Stimulated activated CD4-positive, alpha-beta T cell treated with anti-CD3 and anti-CD28 coated beads, Interleukin-12 subunit alpha, Interleukin-12 subunit beta, amount 100 ng/mL, for 4 hours (primary cell): ENCODE measurements at places on chromosomes 4 and X.

- no peak for DNase-seq
These were observed 62.6 kb downstream of the CHIC2 start for GRCh38 chr4:54001668-54002365.

- DNase-seq: no peak
These were observed 14.3 kb downstream of the FAM9C start for GRCh38 chrX:13029887-13030771.

DNA sequence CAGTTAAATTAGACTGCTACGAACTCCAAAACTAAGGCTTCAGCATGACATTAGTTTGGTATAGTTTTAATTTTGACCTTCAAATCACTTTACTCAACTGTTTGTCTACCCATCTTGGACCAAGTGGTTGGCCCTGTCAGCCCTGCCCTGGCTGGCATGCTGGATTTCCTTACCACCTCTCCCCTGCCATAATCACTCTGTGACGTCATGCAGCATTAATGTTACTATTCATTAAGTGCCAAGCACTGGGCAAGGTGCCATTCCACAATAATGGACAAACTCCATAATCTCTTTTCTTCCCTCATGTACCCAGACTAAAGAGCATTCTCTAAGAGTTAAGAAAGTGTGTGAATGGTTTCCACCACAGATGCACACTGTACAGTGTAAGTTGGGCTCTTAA, 277.0 kb upstream of the INTU start:
- DNase-seq: no peak

GRCh38 chr4:68077737-68078136, 51.9 kb downstream of the TMPRSS11F start:
- no peak for DNase-seq

DNA sequence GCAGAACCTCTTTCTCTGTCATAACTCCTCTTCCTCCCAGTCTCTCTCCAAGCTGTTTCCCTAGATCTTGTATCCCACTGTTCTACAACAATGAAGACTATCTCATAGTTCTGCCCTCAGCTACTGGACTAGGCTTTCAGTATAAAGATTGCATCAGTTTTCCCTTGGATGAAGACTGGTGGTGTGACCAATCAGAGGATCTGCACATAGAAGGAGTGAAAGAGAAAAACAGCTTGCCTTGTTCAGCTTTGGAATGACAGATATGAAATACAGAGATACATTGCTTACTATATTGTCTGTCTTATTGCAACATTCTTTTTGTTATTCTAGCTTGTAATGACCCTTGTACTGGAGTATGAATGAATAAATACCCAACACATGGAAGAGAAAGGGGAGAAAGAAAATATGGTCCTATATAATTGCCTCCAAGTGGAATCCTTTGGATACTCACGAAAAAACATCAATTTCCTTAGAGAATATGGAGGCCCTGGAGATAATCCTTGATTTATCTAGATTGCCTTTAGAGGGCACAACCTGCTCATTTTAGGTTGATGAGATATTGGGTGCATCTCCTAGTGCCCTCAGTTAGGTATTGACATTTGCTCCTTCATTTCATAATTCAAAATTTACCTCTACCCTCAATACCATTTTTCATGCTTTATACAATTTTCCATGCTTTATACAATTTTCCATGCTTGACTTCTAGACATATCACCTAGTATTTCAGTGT, 395.8 kb downstream of the NAF1 start:
- DNase-seq: no peak

- DNase-seq: no peak
These were observed 11.3 kb downstream of the QDPR start for GRCh38 chr4:17500574-17500973.

- DNase-seq: no peak
These were observed 37.9 kb upstream of the PAPSS1 start for GRCh38 chr4:107757864-107758476.

- no peak for DNase-seq
These were observed 690.8 kb downstream of the PCDH18 start for GRCh38 chr4:136841526-136841925.

- no peak for DNase-seq
These were observed 8.4 kb downstream of the PGAM4 start for GRCh38 chrX:77961063-77961462.

DNA sequence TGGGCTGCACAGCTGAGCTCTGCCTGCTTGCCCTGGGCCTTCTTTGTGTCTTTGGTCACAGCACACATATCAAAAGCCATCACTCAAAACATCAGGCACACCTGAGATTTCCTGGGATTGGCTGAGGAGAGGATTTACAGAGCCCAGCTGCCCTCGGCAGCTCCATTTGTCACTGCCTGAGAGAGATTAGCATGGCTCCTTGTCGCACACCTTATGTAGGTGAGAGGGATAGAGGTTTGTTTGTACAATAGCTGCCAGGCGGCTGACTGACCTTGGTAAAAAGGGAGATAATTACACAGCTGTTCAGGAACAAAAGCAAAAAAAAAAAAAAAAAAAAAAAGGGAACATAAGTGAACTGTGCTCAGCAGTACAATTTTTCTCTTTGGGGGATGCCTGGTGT, 63.2 kb downstream of the MGST2 start:
- DNase-seq: no peak

- no peak for DNase-seq
These were observed 5.4 kb upstream of the SORBS2 start for GRCh38 chr4:185817403-185817818.

DNA sequence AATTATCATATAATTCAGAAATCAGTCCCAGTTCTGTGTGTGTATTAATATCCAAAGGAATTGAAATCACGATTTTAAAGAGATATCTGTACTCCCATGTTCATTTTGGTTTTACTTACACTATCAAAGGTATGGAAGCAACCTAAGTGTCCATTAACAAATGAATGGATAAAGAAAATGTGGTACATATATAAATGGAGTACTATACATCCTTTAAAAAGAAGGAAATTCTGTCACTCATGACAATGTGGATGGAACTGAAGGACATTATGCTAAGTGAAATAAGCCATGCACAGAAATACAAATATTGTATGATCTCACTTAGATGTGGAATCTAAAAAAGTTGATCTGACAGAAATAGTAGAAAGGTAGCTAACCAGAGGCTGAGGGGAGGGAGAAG, 63.8 kb downstream of the CD99L2 start:
- no peak for DNase-seq

GRCh38 chrX:13345037-13345436, 25.2 kb upstream of the ATXN3L start:
- DNase-seq: no peak

DNA sequence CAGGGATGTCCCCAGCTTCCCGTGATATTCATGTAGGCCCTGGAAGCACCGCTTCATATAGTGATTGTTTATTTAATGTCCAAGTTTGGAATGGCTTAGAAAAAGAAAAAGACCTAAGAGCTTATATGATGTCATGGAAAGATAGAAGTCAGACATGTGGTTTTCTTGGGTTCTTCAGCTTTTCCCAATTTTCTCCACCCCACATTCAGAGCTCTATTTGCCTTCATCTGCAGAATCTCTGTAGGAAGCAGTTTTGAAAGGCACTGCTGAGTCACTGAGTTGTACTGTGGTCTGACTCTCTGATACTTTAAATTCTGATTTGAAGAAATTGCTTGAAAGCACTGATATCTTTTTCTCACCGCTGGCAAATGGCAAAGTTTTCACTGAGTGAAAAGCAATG, 120.6 kb upstream of the EDNRA start:
- no peak for DNase-seq

DNA sequence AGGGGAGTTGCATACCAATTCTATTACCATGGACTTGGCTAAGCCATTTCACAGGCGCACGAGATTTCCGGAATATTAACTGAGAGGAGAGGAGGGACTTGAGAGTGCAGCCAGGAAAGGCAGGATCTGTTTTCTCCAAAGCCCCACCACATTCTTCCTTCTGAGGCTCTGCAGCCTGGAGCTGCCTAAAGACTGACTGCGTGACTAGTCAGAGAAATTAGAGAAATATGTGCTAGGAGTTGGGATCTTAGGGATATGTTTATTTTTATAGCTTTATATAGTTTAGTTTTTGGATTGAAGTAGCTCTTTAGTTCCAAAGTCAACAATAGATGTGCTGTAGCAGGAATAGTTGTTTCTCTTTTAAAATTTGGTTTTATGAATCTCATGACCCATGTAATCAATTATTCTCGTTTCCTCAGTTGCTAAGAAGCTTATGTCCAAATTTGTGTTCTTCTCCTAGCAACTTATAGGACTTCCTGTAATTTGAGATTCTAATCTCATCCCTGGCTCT, 300.1 kb upstream of the DDX53 start:
- no peak for DNase-seq

GRCh38 chr4:3329887-3330286, 37.1 kb downstream of the RGS12 start:
- DNase-seq: no peak

DNA sequence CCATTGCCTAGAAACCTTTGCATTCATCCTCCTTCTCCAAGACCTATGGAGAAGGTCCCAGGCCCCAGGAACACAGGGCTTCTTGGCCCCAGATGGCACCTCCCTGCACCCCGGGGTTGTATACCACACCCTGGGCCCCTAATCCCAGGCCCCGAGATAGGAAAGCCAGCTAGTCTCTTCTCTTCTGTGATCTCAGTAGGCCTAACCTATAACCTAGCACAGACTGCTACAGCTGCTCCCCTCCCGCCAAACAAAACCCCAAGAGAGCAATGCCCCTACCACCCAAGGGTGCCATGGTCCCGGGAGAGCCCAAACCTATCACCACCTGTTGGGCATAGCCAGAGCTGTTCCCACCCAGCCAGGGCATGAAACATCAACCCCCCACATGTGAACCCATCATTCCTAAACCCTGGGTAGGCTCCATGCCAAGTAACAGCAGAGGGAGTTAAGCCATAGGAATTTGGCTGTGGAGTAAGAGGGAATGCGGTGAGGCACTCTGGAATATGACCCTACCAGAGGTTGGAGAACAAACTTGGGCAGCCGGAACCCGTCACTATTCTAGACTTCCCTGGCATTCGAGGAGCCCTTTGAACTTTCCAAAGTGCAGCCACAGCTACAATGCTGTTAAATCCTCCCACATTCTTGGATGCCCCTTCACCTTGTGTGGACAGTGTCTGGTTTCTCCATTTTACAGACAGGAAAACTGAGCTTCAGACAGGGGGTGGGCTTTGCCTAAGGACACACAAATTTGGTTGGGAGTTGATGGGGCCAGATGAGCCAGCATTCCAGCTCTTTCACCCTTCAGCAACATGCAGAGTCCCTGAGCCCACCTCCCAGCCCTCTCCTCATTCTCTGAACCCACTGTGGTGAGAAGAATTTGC, 10.9 kb upstream of the SASH3 start:
- DNase-seq: no peak

DNA sequence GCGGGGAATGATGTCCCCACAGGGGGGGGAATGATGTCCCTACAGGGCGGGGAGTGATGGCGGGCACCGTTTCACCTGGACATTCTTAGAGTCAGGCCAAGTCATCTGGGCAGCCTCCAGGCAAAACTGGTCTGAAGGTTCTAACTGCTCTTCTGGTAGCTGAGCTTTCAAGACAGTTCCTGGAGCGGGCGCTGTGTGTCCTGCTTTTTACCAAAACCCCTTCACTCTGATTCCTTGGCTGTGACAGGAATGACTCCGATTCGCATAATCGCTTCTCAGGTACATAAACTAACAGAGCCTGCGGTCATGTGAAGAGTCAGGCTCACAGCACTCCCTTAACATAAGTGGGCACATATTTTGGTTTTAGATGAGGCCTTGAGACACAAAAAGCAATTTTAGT, 836.0 kb downstream of the TRIML1 start:
- no peak for DNase-seq

DNA sequence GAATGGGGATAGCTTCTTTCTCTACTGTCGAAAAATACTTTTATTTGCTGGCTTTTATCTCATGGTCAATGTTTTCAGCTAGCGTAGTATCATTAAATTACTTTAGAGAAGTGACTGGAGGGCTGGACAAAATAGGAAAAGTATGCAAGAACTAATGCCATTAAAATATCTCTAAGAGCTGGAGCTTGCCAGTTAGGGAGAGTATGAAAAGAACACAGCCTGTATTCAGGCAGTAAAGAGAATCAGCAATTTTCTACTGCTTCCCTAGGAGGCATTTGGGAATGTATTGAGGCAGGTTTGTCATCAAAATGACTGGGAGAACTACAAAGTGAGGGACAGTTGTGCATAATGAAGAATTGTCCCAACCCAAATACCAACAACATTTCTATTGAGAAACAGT, 43.0 kb upstream of the FTHL17 start:
- no peak for DNase-seq

- no peak for DNase-seq
These were observed 8.1 kb upstream of the MRPL1 start for GRCh38 chr4:77854431-77855111.

GRCh38 chr4:148527571-148527970, 85.4 kb upstream of the NR3C2 start:
- no peak for DNase-seq

DNA sequence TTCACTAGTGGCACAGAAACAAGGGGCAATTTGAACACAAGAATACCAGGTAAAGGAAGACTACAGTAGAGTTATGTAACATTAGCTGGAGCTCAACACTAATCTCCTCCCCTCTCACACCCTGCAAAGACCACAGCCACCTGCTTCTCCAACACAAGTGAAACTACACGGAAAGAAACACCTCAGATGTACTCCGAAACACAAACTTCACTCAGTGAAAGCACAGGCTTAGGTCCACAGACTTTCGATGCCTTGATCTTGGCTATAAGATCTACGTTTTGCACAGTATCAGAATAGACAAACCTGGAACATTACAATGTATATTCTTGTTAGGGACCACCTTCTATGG, 7.6 kb downstream of the ACSL1 start:
- DNase-seq: no peak

GRCh38 chr4:177010418-177010817, 217.7 kb upstream of the VEGFC start:
- no peak for DNase-seq

GRCh38 chrX:46404774-46405173, 140.4 kb downstream of the ZNF674 start:
- DNase-seq: no peak

DNA sequence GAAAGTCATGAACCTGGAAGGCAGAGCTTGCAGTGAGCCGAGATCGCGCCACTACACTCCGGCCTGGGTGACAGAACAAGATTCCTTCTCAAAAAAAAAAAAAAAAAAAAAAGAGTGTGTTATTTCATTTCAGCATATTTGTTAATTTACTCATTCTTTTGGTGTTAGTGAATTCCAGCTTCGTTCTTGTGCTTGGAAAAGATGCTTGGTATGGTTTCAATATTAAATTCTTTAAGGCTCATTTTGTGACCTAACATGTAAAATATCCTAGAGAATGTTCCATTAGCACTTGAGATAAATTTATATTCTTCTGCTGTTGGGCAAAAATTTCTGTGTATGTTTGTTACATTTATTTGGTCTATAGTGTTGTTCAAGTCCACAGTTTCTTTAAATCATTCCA, 66.8 kb downstream of the SPIN3 start:
- DNase-seq: no peak

- DNase-seq: no peak
These were observed 149.6 kb upstream of the FAM9B start for GRCh38 chrX:9183481-9183880.

- DNase-seq: no peak
These were observed 10.1 kb upstream of the NEUROG2 start for GRCh38 chr4:112526061-112526460.

- DNase-seq: no peak
These were observed 29.7 kb downstream of the SYNPO2 start for GRCh38 chr4:118918388-118918787.

GRCh38 chr4:152044331-152045036, 283.7 kb upstream of the GATB start:
- no peak for DNase-seq
